ENCODE measurements at places on chromosomes 5 and 9.

DNA sequence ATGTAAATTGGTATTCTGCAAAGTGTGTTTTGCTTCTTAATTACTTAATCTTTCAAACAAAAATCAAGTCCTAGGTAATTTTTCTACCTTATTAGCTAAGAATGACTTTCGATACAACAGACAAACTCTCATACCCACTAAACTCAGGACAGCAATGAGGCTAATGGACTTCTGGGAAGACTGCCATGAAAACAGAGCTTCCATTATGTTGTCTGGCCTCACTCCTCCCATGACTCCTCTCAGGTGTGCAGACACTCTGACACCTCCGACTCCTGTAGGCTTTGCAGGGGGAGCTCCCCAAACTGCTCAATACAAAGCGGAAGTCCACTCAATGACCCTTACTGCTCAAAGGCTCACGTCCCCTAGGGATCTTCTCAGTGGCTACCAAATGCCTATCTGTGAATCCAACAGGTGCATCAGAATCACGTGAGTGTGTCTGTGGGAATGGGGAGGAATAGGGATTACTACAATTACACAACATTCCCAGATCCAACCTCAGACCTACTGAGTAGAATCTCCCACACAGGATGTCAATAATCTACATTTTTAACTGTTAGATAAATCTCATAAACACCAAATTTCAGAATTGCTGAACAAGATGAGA lies 289.9 kb downstream of the RAB3C start:
- DNase-seq = no peak

- no peak for DNase-seq
These were observed 229.9 kb downstream of the GNA14 start for GRCh38 chr9:77418226-77418625.

DNA sequence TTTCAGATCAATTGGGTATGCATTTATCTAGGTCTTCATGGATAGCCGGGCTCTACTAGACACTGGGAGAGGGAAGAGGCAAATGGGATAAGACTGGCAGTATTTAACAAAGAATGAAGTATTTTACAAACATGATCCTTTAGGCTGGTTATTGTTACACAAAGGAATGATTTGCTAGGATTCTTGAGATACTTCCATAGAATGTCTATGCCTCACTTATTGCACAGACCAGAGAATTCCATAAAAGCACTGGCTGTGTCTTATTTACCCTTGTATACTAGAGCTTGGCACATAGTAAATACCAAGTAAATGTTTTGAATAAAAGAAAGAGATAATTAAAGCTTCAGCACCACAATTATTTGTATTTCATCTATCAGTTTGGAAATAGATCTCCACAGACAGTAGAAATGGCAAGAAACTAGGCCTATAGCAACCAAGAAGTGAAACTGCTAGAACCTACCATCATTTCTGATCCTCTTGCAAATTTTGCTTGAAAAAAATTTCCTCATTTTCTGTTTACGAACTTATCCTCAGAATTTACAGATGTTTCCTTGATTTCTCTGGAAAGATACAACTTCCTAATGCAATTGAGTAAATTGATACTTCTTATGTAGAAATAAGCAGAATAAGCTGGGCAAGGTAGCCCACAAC lies 3.8 kb downstream of the PDCD1LG2 start:
- no peak for DNase-seq

GRCh38 chr9:89899573-89899972 lies 294.8 kb downstream of the GADD45G start:
- DNase-seq = no peak

All from CD4-positive, alpha-beta T cell treated with Interleukin-6 for 4 hours (primary cell).